Stimulated activated CD8-positive, alpha-beta memory T cell treated with anti-CD3 and anti-CD28 coated beads, Interleukin-4, amount 100 ng/mL, for 48 hours (primary cell): ENCODE measurements at places on chromosomes 6 and 20.

DNA sequence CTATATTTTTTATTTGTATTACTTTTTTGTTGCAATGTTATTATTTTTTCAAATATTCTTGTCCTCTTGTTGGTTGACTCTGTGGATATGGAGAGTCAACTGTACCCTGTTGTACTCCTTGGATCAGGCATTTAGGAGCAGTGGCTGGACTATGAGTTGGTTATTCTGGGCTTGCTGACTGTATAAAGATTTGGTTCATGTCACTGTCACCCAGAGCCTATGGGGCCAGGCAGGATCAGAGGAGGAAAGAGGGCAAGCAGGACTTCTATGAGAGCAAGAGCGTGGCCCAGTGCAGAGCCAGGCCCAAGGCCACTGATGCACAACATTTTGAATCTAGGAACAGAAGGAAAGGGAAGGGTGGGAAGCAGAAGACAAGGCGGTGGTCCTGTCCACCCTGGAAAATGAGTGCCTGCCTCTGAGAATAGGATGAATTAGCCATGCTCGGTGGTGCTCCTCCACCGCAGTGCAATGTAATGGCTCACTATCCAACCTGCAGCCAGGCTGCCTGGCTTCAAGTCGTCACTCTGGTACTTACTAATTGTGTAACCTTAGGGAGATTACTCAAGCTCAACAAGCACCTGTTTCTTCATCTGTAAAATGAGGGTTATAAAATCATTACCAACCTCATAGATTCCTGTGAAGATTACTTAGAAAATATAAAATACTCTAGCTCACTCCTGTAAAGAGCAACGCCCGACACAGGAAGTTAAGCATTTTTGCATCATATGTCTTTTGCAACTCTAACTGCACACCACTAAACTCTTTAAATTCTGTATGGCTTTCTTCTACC lies 192.1 kb downstream of the KCNQ5 start:
- no peak for DNase-seq

DNA sequence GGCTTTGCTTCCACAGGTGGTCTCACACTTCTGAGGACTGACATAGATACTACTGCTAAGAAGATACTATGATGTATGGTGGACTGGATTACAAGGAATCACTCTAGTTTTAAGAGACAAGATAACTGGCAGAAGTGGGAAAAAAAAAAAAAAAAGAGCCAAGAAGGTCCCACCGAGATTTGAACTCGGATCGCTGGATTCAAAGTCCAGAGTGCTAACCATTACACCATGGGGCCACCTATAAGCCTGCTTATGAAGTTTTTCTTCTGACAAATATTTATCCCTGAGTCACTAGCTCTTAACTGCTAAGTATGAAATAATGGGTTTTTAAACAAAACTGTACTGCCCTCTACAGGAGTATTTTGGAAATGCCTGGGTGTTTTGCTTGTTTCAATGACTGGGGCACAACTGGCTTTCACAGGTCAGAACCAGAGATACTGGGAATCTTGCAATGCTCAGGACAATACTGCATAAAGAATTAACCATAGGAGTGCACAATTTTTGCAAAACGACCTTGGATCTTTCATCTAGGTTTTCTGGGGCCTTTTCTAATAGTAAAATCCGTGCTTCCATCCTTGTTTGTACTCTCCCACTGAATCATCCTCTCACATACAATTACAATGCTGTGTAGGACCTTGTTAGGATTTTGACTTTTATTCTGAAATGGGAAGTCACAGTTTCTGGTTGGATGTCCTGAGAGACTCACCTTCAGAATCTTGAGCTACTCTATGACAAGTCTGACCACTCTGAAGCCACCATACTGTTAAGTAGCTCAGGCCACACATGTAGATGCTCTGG lies 116.3 kb downstream of the OR2B2 start:
- DNase-seq = peak; percentile 57

DNA sequence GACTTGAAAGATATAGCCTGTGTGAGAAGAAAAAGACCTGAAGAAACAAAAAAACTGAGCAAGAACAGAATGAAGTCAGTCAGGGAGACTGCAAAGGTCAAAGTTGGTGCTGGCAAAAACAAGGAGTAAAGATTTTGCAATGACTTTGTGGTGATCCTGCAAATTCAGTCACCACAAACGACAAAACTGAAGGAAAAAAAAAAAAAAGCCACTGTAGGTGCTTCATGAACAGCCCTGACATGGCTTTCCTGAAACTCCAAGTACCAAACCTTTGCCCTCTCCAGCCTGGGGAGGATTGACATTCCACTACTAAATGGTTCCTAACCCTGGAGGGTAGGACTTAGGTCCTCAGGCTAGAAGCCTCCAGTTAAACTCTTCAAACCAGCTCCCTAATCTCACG lies 114.7 kb upstream of the BEND3 start:
- no peak for DNase-seq

GRCh38 chr6:77361018-77361417 lies 102.3 kb downstream of the HTR1B start:
- no peak for DNase-seq

GRCh38 chr6:40719671-40720374 lies 132.7 kb upstream of the LRFN2 start:
- DNase-seq = no peak

DNA sequence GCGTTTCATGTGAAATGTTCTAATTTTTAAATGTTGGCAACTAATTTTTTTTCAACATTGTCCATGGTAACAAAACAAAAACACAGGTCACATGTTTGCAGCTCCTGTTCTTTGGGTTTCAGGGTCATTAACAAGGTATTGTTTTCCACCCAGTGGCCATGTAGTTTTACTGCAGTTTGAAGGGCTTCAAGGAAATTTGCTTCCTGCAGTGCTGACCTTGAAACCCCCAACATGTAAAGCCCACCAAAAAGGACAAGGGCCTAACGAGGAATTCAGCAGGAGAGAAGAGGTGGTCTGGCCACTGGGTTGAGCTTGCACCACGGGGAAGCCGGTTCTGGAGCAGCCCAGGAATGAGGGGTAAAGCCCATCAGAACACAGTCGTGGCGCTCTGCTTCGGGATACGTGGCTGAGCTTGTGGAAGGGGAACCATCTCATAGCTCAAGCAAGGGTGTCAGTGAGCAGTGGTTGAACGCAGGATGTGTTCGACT lies 13.9 kb upstream of the KLHL31 start:
- DNase-seq = no peak

DNA sequence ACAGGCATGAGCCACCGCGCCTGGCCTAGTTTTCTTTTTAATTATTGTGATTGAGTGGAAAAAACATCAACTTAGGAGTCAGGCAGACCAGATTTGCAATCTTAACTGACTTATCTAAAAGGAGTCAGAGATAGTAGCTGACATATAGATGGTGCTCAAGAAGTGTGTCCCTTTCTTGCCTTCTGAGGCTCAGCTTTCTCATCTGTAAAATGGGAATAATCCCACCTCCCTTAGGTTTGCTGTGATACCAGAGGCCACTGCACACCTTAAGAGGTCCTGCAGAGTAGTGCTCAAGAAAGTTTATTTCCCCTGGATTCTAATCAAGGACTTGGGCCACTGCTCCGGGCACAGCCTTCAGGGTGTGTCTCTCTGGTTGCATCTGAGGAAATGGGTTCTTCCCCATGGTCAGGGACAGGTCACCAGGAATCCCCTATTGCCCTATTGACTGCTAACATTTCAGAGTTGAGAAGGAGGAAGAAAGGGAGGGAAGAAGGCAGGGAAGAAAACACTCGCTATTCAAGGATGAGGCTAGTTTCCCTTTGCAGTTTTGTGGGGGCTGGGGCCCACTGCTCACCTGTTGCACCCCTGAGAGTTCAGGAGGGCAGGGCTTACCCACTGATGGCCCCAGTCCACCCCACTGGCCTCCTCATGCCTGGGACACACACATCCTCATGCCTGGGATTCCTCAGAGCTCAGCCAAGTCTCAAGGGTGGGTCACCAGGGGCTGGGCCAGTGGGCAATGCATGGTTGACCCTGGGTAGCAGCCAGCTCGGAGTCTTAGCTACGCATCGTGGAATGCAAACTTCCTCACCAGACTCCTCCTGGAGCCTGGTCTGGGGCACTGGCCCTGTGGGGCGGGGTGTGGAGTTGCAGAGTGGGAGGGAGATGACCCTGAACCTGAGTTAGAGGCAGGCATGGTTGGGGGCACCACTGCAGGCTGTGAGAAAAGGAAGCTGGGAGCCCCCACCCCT lies 21.2 kb downstream of the C6orf132 start:
- no peak for DNase-seq

DNA sequence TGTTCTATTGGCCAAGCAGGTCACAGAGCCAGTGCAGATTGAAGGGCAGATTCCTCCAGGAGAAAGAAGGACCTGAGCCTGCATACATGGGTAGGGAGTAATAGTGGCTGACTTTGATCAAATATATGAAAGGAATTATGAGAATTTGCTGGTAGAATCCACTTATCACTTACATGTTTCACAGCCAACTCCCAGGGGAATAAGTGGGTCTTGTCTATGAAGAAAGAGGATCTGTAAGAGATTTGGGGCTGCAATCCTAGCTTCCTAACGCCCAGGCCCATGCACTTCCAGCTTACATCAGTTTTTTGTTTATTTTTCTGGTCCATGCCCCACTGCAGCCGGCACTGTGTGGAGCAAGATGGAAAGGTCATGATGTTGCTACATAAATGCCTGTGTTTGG lies 107.9 kb upstream of the SYNDIG1 start:
- DNase-seq = no peak

GRCh38 chr6:27065183-27065582 lies 182.3 kb upstream of the PRSS16 start:
- no peak for DNase-seq

GRCh38 chr6:20186981-20187380 lies 25.3 kb downstream of the MBOAT1 start:
- no peak for DNase-seq

DNA sequence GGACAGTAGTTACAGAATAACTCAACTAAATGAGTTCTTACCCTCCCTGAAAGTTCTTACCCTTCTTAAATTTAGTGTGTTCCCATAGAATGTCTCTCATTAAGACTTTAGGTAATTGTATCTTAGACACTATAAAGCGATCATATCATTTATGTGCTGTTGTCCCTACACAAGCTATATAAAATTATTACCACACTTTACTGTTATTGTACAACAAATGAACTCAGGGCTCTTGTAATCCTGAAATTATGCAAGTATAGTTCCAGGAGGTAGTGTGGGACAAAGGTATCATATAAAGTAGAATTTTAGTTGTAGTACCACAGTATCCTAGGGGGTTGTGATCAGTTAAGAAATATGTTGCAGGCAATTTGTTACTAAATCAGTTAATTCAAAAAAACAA lies 167.4 kb upstream of the CARMIL1 start:
- DNase-seq = no peak

GRCh38 chr6:112934433-112935327 lies 587.5 kb downstream of the RFPL4B start:
- DNase-seq = no peak

- DNase-seq = no peak
Observed at GRCh38 chr20:14817101-14817500, 479.7 kb upstream of the FLRT3 start.

DNA sequence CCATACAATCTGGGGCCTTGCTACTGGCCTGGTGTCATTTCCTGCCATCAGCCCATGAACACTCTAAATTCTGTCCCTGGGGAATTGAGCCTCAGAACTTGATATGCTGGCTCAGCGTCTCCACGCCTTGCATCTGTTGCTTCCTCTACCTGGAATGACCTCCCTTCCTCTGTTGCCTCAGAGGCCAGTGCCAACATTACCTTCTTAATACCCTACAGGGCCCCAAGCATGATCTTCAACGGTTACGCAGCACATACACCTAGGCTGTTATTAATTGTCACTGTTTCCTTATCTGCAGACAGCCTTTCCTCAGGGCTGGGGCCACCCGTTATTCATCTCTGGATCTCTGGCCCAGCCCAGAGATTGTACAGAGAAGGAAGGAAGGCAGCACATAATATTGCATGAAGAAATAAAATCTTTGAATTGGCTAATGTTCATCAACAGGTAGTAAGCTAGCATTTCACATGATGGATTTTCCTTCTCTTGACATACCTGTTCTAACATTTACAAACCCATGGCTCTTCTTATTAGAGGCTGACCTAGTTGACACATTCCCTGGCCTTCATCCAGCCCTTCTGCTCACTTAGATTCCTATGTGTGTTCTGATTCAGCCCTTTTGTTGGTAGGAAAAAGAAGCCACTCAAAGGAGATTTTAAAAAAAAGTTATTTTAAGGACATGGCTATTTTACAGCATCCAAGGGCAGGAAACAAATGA lies 8.4 kb upstream of the RNF182 start:
- no peak for DNase-seq

GRCh38 chr20:32858701-32859372 lies at the start of gene EFCAB8:
EFCAB8 (plus strand) TSS chr20:32858923; CDS start chr20:32863793, 4,870 bp downstream.
- no peak for DNase-seq

- no peak for DNase-seq
Observed at GRCh38 chr6:30754631-30755030, 10.3 kb upstream of the IER3 start.

- DNase-seq = peak; percentile 34
Observed at GRCh38 chr6:6749702-6750491, 161.4 kb downstream of the LY86 start.

DNA sequence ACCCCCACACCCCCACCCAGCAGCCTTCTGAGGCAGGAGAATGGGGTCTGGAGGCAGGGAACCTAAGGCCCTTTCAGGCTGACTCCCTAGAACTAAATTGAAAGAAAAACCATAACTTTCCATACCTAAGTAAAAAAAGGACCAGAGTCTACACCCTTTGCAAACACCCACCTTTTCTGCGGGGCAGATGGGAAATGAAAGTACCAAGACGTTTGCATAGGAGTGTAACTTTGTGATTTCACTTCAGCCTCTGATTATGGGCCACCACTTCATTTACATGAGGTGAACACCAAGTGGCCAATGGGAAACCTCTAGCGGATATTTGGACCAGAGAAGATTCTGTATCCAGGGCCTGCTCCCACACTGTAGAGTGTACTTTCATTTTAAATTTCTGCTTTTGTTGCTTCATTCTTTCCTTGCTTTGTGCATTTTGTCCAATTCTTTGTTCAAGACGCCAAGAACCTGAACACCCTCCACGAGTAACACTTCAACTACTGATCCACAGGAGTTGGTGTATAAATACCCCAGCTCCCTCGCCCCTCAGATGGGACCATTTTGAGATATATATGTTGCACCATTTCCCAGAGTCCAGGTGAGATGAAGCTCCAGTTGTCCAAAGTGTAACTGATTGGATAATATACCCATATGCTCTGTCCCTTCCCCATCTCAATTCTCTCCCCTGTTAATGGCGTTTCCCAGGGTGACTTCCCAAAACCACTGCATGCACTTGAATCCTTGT lies 18.9 kb upstream of the SRSF6 start:
- no peak for DNase-seq

GRCh38 chr20:8735674-8736073 lies 333.2 kb upstream of the PLCB4 start:
- DNase-seq = no peak
